ENCODE measurements at places on chromosomes 2 and 18.

DNA sequence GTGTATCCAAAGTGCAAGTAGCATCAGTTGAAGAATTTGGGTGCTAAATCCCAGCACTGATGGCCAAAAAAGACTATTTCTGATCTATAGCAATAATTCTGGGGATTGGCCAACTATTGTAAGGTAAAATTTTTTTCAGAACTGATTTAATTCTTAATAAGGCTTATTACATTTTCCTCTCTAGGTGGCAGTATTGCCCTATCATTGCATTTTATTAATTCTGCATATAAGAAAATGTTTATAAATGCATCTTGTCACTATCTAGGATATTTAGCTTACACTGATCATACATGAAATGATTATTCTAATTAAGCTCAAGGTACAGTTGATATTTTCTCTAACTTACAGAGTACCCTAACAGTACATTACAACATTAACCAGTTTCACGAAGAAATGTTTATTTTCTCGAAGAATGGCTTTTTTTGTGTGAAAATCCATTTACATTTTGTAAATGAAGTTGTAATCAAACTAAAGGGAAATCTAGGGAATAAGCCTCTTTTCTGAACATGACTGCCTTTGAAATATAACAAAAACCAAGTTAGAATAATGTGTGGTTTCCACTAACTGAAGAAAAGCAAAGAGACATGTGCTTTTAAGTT is 11.0 kb downstream of the TTN start:
- DNase-seq = no peak

DNA sequence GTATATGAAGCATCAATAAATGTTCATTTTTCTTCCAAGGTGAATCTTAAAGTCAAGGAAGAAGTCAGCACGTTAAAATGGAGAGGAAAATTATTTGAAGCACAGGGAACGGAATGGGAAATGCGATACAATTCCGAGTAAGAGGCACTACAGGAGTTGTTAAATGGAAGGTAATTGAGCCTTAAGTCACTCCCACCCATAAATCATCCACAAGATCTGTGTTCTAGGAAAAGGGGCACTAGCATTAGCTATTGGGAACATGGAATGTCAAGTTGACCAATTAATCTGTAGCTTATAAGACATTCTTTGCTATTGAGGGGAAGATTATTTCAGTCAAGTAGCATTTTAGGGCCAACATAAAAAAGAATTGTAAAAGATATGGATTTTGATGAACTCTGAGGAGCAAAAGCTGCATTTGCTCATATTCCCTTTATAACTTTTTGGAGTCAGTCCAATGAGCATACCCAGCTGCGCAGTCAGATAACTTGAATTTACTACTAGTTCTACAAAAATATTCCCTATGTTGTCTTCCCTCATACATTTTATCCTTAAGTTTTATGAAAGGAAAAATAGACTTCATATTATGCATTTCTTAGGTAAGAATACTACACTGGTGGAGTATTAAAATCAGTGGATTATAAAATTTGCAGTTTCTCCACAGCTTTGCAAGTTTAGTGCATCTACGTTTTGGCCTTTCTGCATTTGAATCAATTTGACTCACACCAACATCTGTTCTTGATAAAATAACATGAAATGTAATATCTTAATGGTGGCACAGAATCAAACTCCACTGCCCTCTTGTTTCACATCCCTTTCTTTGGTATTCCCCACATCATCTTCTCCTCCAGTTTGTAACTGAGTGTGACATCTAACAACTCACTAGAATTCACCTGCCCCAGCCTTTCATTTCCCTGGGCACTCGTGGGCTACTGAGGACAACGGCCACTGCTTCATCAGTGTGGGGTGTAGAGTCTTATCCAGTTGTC is 95.6 kb downstream of the SP3 start:
- DNase-seq = no peak

- DNase-seq = no peak
These were observed 180.4 kb downstream of the FAM124B start for GRCh38 chr2:224221455-224221913.

DNA sequence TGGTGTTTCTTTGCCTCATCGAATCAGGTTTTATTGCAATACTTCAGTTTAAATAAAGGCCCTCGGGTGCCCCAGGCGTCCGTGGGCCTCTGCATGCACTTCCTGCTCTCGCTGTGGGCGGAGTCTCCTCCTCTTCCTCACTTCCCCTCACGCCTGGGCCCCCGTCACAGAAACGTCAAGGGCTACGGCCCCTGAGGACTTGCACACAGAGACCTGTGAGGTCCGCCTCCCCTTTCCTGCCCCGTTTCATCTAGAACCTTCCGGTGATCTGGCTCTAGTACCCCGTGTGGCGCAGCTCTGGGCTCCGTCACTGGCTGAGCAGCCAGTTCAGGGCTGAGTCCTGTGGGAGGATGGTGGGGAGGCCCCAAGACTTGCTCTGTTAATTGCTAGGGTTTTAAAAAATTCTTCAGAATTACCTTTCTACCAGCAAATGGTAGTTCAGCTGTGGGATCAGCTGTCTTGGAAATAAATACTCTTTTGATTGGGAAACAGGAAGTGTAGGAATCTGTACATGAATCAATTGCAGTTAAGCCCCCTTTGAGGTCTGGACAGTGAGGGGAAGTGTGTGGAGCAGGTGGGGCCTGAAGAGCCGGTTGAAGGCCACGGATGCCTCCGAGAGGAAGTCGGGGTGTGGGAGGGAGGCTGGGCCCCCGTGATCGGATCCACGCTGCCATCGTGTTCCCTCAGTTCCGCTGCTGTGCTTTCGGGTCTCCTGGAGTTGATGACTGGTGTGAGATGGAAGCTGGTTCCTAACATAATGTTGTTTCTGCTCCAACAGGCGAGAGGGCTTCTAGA is 10.2 kb downstream of the NFATC1 start:
- DNase-seq = peak; percentile 28

GRCh38 chr2:179049546-179050311 is at the start of gene CCDC141:
TSS of gene CCDC141 (minus strand) at chr2:179050137. CDS start at chr2:179049941, 196 bp downstream.
- no peak for DNase-seq

- DNase-seq = peak; percentile 57
These were observed 437.4 kb upstream of the SALL3 start for GRCh38 chr18:78542204-78542603.

DNA sequence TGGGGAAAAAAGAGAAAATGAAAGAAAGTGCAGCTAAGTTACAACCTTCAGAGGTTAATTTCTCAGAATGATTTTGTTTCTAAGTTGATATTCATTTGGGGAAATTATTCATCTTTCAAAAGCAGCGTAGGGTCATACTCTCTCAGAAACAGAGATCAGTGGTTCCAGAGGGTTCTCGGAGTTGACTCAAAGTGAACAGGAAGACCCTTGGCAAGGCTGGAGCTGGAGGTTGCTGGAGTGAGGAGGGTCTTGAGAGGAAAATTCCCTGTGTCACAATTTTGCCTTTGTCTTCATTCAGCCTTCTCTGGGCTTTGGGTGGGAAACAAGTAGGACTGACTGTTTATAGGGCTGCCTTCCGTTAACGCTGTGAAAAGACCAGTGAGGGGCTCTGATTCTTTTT is 168.2 kb downstream of the ICOS start:
- no peak for DNase-seq

DNA sequence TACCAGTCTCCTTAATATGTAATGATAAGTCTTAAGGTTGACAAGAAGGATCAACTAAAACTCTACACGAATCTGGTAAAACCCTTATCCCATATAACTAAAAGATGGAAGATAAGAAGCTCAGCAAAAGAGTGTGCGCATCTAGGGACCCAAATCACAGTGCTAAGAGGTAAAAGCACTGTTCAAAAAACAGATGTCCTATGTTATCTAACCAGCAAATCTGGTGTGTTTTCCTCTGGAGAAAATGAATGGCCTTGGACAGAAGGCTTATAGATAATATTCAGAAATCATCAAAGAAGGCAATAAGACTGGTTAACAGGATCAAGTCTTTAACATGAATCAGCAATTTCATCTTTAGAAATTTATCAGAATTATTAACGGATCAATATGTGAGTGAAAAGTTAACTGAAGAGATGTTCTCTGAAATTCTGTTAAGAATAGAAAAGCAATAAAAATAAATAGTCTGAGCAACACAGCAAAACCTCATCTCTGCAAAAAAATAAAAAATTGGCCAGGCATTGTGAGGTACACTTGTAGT is 47.1 kb downstream of the RPRD1A start:
- DNase-seq = no peak

GRCh38 chr2:230957756-230958391 is 32.8 kb upstream of the GPR55 start:
- DNase-seq = no peak

DNA sequence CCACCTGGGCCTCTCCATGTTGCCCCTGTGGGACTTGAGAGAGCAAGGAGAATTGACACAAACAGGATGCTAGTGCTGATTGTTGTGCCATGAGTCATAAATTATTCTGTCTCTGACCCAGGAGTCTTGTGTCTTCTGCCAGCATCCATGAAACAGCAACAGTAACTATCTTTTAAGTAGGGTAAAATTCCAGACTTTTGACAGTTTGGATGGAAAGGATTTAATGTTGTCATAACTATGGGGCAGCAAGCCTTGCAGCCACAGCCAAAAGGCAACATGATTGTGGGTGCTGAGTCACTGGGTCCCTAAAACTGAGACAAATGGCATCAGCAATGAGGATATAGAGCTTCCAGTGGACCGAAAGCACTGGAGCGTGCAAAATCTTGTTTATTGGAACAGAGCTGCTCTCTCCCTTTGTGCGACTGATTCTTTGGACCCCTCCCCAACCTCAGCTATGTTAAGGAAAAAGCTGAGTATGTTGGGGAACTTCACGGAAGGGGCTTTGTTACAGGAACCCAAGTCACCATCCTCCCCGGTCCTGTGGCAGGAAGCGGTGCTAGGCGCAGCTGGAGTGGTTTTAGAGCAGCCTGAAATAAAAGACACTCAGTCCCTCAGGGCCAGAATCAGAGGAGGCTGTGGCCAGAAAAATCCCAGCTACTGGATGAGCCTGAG is 9.6 kb upstream of the ITPRIPL1 start:
- DNase-seq = no peak

DNA sequence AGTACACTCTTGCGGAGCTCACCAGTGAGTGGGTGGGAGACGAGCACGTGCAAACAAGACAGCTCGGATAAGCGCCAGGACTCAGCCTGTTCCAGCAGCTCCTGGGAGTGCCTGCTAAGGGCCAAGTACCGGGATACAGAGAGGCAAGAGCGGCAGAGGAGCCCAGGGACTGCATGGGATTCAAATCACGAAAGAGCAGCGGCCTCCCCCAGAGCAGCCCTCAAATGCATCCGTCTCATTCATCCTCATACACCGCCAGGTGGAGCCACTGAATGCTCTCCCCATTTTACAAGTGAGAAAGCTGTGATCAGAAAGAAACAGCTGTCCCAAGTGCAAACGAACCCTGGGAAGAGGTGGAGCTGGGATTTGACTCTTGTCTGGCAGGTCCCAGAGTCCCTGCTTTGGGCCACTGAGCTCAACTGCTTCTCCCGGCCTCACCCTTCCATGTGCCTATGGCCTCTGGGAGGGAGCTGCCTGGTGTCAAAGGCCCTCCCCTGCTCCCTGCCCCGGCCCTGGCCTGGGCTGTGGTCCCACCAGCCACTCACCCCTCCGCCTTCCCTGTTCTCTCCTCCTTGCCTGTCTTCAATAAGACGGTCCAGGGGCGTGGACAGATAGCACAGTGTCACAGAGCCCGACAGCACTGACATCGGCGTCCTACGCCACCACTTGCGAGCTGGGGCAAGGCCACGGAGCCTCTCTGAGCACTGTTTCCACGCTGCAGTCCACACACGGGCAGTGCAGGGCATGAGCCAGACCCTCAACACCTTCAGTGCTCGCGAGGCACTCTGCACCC is 72.8 kb upstream of the TAF1B start:
- DNase-seq = no peak

DNA sequence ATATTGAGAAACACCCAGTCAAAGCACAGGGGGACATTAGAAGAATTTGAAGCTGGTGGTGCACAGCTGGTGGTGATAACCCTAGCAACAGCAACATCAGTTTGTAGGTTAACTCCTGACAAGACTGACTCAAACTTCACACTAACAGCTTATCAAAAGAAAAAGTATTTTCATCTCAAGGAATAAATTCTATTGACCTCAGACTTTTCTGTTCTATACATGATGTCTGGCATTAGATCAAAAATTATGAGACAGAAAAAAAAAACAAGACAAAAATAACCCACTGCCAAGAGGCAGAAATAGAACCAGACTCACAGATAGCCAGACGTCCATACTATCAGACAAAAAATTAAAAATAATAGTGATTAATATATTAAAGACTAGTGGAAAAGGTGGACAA is 126.1 kb downstream of the COL6A3 start:
- no peak for DNase-seq

DNA sequence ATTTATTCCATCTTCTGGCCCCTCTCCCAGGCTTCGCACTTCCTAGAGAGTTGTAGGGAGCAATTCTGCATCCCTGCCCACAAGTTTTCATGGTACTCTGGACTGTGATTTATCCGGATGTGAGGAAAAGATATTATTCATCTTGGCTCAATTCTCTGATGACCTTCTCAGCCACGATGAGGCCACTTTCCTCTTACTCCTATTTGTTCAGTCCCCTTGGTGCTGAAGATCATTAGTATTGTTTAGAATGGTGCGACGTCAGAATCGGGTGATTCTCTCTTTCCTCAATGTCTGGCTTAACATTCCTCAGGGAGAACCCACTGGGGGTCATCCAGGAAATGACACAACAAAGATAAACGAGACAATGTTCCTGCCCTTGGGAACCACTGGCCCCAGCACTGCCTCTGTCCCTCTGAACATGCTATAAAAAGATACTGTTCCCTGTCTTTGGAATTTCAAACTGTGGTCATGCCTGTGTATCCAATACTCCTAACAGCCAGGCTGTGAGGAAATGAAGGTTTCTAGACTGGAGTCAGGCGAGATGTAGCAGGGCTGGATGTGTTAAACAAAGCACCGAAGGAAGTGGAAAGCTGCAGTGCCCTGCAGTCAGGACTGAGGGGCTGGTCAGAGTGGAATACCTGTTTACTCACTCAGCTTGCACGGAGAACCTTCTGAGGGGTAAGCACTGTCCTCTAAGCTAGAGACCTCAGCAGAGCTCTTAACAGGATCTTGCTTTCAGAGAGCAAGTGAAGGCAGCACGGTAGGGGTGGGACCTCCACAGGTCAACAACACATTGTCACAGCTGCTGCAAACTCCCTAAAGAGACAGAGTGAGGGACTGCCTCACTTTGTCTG is 12.9 kb upstream of the GLI2 start:
- DNase-seq = no peak

- no peak for DNase-seq
These were observed 68.4 kb upstream of the MSH2 start for GRCh38 chr2:47334356-47335136.

DNA sequence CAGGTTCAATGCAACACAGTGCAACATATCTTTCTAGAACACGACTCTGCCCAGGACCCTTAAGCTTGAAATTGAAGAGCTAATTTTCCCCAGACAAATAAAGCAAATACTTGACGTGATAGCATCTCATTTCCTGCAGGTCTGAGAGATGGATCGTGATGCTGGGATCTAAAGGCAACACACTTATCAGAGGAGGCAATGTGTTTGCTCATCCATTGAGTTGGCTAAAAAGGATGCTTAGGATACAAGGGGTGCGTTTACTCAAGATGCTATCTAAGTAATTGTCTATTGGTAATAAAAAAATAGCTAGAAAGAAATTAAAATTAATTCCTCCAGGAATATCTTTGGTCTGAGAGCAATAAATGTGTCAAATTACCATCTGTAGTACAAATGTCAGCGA is 129.0 kb downstream of the SOCS6 start:
- DNase-seq = no peak
